ENCODE measurements at places on chromosomes 5 and 9. TPM values are rescaled to one million over a fixed set of nuclear protein-coding genes. Genes with fewer than 3 reads are reported as not detected.

GRCh38 chr9:38035873-38036272, 33.2 kb downstream of the SHB start:
- DNase-seq = no peak

Gene IGFBPL1
- 590 TPM for total RNA-seq

Gene SAPCD2
- total RNA-seq = 13.5 TPM

GRCh38 chr5:135455876-135456237, 3.7 kb upstream of the TIFAB start:
- DNase-seq = no peak

GRCh38 chr5:56202483-56202882, 30.6 kb downstream of the ANKRD55 start:
- DNase-seq = no peak

DNA sequence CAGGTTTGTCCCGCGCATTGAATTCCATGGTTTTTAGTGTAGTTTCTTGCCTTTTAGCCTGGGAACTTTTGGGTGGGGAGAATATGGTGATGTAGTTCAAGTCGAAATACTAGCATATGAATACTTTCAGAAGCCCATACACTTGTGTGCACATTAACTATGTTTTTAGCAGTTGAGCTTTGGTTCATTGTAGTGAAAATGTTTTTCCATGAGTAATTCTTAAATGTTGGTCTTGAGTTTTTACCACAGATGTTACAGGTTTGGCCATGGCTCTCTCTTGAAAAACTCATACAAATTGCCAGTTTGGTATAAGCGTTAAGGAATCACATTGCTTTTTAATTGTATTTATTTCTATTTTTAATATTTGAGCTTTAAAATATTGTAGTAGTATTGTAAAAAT, 45.6 kb downstream of the TRIO start:
- no peak for DNase-seq

DNA sequence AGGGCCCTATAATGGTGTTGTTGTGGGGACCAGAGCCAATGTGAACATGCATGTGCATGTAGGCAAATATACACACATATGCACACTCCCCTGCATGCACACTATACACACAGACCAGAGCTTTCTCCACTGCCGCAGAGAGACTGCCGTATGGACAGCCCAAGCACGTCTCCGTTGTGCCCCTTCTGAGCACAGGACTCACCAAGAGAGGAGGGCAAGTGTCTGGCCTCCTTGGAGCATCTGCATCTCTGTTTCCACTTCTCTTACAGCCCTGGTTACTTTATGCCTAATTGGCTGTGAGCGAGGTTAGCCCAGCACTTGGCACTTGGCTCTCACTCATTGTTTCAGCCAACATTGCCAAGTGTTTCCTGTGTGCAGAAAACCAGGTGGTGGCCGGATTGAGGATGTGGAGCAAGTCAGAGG, 30.4 kb downstream of the CSF2 start:
- DNase-seq = no peak

Gene CXCL14
- 0.32 TPM for total RNA-seq

DNA sequence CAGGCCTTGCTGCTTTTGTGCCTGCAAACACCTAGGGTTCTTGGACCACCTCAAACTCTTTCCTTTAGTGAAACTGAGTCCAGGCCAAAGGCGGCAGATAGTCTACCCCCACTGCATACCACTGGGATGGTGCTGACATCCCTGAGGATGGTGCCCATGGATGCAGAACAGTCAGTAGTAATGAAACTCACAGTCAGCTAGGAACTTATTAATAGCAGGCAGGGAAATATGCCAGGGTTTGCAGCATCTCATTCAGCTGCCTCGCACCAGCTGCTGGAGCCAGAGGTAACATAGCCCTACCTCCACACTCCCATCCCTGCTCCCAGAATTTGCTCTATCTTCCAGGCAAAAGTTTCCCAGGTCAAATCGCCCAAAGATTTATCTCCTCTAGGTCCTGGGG, 189.1 kb downstream of the SREK1 start:
- DNase-seq = no peak

Gene PRSS3
- total RNA-seq = not detected

Gene NIM1K
- total RNA-seq = 10.5 TPM

Gene FOXD4L5
- not detected for total RNA-seq
